A549 treated with dexamethasone at 1 μM for 4 hours (cell line): ENCODE measurements at places on chromosomes 3 and 15. TPM values are rescaled to one million over a fixed set of nuclear protein-coding genes. Genes with fewer than 3 reads are reported as not detected.

The CELSR3 gene
- total RNA-seq, result 2.7 to 4.4 TPM (median 4.2 TPM) in 5 replicates

The OXTR gene
- 8.9 to 11.9 TPM (median 10.9 TPM) in 5 replicates for total RNA-seq

The TRAK1 gene
- 13.8 to 19.1 TPM (median 18.2 TPM) in 5 replicates for total RNA-seq

The HRG gene
- not detected in 5 replicates for total RNA-seq

The TNFSF10 gene
- total RNA-seq, result 0.08 to 0.16 TPM (median 0.13 TPM) in 5 replicates

The PPM1L gene
- total RNA-seq, result 0.27 to 0.90 TPM (median 0.65 TPM) in 5 replicates

The IGSF10 gene
- 0.34 to 0.53 TPM (median 0.40 TPM) in 5 replicates for total RNA-seq

The ADAMTSL3 gene
- 0.24 to 0.56 TPM (median 0.42 TPM) in 5 replicates for total RNA-seq

The CHDH gene
- 1.4 to 2.4 TPM (median 1.8 TPM) in 5 replicates for total RNA-seq

The XIRP1 gene
- 0.21 to 0.28 TPM (median 0.25 TPM) in 5 replicates for total RNA-seq

The MTHFS gene
- total RNA-seq, result 68.8 to 103 TPM (median 72.6 TPM) in 5 replicates

The SEMA6D gene
- not detected in 5 replicates for total RNA-seq

The SEMA3F gene
- 13.4 to 22.0 TPM (median 19.5 TPM) in 5 replicates for total RNA-seq

The FOXB1 gene
- not detected in 5 replicates for total RNA-seq

The ATP13A4 gene
- total RNA-seq, result not detected in 5 replicates
